Suppressor macrophage treated with lipopolysaccharide for 1 hour (primary cell): ENCODE measurements at places on chromosomes 7 and 10.

DNA sequence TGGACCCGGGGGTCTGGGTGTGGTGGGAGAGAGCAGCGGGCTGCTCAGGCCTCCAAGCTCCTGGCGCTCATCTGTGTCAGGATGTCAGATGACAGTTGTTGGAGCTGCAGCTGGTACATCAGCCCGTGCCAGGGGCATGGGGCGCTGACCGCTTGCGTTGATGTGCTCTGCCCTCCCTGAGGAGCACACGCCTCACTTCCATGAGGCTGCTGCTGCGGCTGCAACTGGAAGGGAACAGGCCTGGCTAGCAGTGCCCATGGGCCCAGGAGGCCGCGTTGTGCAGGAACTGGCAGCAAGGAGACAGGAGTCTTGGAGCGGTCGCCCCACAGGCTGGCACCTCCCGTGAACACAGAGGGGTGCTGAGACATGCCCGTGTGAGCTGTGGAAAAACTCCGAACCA lies 361.3 kb upstream of the MKI67 start:
- no peak for DNase-seq

GRCh38 chr10:94122211-94122610 lies 128.5 kb downstream of the PLCE1 start:
- DNase-seq, result no peak

DNA sequence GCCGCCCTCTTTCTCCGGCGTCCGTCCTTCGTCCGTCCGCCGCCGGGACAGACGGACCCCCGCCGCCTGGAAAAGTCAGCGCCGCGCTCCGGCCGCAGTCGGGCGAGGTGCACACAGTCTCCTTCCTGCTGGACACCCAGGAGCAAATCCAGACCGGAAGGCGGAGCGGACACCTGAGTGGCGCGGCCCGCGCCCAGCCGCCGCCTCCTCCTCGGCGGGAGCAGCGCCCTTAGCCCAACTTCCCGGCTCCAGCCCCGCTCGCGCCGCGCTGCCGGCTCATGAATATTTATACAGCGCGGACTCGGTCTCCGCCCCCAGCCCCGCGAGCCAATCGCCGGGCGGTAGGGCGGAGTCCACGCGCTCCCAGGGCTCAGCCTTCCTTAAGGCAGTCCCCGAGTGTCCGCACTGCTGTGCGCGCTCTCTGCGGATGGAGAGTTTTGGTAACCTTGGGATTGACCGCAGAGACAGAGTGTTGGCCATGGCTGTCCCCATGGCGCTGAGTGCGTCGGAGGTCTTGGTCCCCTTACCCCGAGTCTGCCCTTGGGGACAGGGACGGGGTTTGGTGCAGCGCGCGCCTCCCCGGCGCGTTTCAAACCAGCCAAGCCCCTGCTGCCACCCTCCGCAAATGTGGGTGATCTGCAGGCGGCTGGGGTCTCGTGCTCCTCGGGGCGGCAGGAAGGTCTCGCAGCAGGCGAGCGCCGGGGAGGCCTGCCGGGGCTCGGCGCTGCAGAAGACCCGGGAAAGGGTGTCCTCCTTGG lies at the start of gene FZD8:
Gene FZD8, minus strand, starts transcription at position 262 of the 758 bp plus-strand sequence. CDS start 867 bp downstream, outside the sequence.
- peak; percentile 96 for DNase-seq

DNA sequence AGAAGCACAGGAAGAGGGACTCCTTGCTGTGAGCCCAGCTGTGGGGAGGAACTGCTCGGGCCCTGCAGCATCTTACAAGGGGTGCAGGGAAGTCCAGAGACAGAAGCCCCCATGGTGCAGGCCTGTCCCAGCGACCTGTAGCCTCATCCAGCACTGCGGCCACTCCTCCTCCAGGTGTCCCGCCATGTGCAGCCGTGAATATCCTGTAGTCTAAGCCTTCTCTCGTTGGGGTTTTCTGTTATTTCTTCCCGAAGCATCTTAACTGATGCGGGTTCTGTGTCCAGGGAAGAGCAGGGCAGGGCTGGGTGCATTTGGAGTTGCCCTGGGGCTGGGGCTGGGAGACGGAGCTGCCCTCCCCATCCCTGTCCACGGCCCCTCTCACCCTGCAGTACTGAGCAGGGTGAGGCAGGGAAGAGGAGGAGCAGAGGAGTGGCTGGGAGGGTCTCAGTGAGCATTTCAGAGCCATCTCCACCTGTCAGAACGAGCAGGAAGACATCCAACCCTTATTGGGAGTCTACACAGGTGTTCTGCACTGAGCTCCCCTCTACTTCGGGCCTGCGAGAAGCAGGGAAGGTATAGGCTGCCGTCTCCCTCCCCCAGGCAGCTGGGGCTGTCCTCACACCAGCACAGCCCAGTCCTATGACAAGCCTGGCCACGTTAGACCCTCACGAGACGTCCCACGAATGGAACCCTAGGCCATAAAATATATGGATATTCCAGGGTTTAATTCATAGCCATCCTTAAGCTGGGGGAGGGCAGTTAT lies 494.5 kb downstream of the DNAJB6 start:
- no peak for DNase-seq

DNA sequence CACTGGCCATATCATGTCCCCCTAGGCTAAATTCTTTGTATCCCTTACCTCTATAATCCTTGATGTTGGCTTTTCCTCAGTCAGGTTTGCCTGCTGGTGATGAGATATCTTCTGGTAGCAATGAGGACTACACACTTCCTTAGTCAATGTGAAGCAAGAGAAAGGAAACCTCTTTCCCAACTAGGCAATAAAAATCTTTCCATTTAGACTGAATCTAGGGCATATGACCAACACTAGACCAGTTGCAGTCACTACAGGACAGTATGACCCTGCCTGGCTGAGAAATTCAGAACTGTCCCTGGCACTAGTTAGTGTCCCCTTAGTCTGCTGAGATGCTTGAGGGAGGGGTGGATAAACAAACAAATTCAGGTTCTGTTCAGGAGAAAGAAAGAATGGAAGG lies 142.6 kb downstream of the RNLS start:
- DNase-seq, result peak; percentile 59

DNA sequence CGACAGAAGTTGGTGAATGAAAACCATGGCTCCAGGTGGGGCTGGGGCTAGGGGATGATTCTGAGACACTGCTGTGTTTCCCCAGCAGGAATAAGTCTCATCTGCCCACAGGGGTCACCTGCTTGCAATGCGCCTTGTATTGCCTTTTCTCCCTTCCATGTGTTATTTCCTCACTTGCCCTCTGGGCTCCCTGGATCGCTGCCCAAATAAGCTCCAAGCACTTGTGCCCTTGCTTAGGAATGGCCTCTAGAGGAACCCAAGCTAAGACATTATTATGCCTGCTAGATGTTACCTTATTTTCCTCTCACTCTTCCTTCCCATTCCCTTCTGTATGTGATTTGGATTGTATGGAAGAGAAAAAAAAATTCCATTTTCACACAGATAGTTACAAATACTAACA lies 24.8 kb upstream of the PLPP4 start:
- no peak for DNase-seq

DNA sequence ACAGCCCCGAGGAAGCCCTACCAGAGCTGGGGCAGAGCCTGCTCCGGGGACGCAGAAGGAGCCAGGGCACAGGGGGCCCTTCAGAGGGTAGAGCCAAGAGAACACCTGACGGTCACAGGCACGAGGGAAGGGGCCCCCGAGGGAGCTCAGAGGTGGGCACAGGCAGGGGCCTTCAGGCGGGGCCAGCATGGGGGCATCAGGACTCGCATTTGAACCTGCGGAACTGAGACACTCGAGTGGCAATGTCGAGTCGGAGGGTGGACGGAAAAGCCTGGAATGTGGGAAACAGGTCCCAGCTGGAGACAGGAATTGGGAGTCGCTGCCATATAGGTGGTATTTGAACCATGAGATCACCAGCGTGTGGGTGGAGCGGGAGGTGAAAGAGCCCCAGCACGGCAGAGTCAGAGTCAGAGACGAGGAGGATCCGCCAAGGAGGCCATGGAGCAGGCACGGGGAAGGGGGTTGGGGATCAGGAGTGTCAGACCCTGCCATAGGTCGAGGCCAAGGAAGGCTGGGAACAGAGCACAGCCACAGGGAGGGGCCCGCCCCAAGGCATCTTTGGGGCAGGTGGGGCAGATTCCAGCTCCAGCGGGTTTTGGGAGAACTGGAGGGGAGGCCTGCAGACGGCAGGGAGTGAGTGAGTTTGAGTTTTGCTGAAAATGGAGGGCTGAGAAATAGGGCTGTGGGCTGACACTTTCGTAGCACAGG lies 13.8 kb downstream of the STK32C start:
- DNase-seq, result no peak

- peak; percentile 63 for DNase-seq
These were observed 18.7 kb downstream of the ZNF786 start for GRCh38 chr7:149071641-149072437.
